AG04449 (cell line): ENCODE measurements at places on chromosomes 4 and X.

GRCh38 chrX:55619547-55619946, 3.7 kb upstream of the FOXR2 start:
- no peak for DNase-seq

DNA sequence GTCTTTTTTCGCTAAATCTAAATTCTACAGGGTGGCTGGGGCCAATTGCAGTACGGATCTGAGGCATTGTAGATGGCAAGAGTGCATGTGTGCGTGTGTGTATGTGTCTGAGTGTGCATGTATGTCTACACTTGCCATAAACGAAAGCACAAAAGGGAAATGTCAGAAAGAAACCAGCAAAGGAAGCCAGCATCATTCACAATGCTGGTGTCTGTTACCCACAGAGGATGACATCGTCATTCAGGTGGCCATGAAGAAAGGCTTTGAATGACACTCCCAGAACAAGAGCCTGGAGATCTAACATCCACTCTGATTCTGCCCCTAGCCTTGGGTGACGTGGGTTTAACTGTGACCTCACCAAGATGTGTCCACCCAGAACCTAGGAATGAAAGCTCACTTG, 124.6 kb downstream of the DHRSX start:
- DNase-seq: no peak

- DNase-seq: no peak
Measured at GRCh38 chr4:40629401-40630334, at the start of gene RBM47. Gene RBM47, minus strand, starts transcription at chr4:40629864. Its CDS starts 190,971 bp downstream, at chr4:40438893.

DNA sequence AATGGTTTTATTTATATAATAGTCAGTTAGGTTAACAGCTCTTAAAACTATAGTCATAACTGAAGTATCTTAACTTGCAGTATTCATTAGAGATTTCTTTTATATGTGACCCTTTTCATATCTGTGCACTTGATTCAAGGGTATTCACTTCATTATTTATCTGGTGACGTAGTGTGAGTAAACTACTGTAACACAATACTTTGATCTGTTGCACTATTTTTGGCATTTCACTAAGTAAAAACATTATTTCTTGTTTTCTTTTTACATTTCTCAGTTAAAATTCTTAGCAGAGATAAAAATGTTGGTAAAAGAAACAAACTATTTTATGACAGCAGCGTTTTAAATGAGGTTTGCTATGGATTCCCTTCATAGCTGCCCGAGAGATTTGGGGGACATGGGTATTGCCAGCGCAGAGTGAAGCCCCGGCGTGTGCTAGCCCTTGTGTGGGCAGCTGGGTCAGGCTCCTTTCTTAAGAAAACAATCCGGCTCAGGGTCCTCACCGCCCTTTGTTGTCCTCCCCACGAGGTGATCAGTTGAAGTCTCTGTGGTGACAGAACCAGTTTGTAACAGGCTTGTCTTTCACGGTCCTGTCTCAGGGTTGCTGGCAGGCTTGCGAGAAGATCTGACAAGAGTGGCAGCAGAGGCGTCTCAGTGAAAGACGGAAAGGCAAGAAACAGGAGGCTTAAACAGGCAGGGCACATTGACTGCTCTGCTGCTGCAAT, 293.4 kb downstream of the BMPR1B start:
- no peak for DNase-seq

DNA sequence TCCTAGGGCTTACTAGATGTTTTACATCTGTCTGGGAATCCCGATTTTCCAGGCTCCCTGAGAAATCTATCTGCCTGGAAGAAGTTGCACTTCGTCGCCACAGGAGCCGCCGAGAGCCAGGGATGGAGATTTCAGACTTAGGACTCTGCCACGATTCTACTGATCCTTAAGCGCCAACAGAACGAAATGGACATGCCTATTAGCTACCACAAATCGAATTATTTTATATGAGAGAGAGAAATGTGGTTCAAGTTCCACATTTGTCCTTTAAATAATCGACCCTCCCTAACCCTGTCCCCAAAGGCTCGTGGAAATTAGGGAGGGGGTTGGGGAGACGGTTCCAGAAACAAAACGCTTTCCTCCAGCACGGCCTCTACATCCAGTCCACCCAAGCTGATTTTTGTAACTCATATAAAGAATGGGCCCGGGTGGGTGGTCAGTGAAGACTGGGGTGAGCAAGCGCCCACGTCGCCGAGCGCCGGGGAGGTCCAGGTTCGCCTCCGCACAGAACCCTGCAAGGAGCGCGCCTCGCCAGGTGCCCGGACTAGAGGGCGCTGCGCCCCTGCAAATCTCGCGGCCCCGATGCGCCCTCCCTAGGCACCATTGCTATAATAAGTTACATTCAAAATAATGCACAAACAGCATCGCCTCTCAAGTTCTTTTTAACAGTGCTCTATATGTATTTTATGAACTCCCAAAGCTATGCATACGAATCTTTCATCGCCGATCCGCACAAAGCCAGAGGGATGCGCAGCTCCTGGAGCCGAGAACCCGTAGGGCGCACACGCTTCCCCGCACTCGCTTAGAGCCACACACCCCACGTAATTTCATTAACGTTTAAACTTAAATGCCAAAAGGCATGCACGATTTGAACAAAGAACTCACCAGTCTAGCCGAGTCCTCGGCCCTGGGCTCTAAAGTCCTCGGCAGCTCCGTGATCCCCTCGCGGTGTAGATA, 2.1 kb upstream of the FAT1 start:
- DNase-seq: no peak

DNA sequence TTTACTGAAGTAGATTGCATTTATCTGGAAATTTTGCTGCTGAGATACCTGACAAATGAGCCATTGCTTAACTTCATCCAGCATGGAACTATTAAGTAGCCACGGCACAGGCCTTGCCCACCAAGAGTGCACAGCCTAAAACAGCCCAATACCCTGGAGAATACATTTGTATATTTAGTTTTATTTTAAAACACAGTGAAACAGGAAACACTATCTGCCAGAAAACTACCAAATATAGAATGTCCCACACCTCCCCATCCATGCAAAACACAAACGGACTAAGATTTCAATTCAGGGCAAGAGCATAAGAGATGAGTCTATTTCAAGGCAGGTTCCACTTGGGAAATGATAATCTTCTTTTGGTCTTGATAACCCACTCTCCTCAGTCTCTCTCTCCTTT, 57.1 kb downstream of the MAML3 start:
- DNase-seq: no peak

- DNase-seq: no peak
Measured at GRCh38 chr4:36198068-36198808, 46.1 kb downstream of the ARAP2 start.

GRCh38 chr4:16617011-16617410, 281.4 kb downstream of the LDB2 start:
- DNase-seq: no peak

DNA sequence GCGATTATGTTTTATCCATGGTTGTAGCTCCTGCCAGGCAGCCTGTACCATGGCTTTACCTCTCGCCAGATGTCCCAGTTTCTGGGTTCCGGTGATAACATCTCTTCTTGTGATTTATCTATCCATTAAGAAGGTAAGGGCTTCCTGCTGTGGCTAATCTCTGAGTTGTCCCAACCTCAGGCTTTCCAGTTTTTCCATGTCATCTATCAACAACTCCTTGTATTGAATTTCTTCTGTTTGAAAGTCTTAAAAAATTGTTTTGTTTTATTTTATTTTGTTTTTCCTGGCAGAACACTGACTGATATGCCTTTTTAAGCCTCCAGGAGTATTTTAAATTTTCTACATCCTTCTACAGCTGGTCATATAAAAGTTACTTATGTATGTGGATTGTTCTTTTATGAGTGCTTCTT, 241.9 kb downstream of the ANTXR2 start:
- no peak for DNase-seq

GRCh38 chrX:47850901-47851300, 14.2 kb downstream of the ZNF81 start:
- no peak for DNase-seq

GRCh38 chr4:107065201-107065600, 29.1 kb upstream of the DKK2 start:
- DNase-seq: no peak

DNA sequence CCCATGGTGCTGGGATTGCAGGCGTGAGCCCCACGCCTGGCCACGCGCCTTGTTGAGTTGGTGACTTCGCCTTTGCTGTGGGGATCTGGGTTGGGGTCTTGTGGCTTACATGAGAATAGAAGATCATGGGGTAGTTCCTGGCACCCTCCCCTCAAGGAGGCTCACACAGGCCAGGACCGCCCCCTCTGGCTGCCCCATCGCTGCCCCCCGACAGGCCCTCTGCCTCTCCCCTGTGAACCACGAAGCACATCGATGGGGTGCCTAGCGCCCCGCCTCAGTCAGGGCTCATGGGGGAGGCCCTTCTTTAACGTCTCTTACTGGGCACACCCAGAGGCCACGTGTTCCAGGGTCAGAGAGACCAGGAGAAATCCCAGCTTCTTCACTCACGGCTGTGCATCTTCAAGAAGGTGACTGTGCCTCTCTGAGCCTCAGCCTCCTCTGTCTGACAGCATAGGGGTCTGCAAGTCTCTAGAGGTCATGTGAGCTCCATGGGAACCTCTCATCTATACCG, 23.6 kb upstream of the SPON2 start:
- no peak for DNase-seq

DNA sequence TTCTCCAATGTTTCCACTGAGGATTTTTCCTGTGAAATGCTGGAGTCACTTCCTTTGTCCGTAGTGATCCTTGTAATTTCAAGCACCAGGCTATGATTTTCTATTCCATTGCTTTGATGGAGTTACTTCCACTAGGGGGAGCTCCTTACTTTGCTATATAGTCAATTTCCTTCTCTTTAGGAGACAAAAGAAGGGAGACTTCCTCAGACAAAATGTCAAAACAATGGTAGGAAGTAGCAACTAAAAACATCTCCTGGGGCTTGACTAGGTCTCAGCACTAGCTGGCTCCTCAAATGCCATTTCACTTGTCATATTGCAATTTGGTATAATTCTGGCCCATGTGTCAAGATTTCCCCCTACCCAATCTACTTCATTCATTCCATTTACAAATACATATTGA, 24.1 kb downstream of the ZCCHC12 start:
- DNase-seq: no peak

DNA sequence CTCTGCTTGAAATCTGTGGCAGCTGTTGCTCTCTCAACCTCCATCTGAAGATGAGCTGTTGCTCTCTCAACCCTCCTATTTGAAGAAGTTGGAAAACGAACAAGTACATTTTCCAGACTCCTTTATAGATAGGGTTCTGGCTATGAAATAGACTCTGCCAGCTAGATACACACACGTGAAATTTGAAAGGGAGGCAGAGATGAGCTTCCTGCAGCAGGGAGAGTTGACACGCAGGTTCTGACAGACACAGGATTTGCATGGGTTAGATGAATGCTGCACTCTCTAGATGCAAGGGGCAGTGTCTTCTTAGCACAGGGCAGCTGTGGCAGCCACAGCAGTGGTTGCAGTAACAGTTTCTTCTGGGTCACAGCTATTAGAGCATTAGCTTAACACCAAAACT, 8.0 kb upstream of the PYURF start:
- DNase-seq: no peak

GRCh38 chr4:99352602-99353537, at the start of gene ADH1C:
Gene ADH1C, minus strand, starts transcription at chr4:99352746. Its CDS starts 71 bp downstream, at chr4:99352675.
- DNase-seq: no peak

- DNase-seq: no peak
Measured at GRCh38 chr4:153126137-153126536, 78.1 kb upstream of the TRIM2 start.

DNA sequence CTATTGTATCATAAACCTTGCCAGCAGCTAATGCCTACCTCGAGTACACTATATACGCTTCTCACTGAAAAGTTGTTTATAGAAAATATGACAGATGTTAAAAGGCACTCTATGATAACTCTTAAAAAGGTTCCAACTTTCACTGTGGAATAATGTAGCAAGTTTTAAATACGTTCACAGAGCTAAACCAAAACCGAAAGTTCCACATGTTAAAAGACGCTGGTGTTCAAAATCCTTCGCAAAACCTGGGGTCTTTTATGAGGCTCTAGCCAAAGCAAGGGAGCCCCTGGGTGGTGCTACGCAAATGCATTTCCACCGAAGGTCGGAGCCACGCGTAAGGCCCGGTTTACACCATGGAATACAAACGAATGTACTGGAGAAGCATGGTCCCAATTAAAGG, 103.7 kb upstream of the TENM3 start:
- DNase-seq: no peak

- no peak for DNase-seq
Measured at GRCh38 chr4:44661940-44662622, 10.7 kb upstream of the YIPF7 start.

DNA sequence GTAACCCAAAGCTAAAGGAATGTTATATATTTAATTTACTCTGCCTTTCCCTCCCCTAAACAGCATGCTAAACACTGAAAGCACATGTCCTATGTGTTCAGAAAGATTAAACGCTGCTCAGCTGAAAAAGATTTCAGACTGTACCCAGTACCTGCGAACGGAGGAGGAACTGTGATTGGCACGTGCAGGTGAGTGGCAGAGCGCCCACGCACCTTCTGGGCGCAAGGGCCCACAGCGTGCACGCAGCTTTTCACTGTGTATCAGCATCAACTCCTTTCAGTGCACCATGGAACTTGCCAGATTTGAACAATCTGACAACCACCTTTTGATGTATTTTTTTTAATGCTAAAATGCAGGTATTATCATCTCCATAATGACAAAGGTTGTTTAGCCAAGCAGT, 87.7 kb downstream of the RFC1 start:
- DNase-seq: no peak

DNA sequence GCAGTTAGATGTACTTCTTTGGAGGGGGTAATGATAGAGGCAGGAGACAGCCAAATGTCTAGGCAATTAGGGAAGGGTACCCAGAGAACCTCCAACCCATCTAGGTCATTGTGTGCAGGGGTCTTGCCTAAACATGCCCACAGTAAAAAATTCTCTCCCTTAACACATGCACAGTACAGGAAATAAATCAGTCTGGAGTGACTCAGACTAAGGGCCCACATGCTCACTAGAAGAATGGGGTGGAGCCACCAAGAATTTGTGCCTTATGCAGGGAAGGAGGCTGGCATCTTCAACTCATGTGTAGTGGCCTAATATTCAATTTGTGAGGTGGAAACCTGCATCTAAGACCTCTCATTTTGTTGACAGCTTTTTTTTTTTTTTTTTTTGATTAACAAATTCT, 945.3 kb upstream of the GRIA3 start:
- no peak for DNase-seq

DNA sequence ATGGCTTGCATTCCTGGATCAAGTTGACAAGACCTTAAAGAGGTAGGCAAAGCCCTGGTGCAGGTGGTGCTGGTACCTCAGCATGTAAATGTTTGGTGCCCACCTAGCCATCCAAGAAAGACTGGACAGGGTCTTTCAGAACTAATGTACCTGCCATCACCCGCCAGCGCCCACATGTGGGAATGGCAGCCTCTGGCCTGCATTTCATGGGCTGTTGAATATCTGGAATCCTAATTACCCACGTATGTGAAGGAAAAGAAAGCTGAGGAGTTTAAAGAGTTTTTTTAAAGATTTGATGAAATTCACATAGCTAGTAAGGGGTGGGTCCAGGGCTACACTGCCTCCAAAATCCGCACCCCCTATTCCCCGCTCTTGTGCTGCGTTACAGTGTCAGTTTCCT, 8.6 kb upstream of the CCDC149 start:
- no peak for DNase-seq

DNA sequence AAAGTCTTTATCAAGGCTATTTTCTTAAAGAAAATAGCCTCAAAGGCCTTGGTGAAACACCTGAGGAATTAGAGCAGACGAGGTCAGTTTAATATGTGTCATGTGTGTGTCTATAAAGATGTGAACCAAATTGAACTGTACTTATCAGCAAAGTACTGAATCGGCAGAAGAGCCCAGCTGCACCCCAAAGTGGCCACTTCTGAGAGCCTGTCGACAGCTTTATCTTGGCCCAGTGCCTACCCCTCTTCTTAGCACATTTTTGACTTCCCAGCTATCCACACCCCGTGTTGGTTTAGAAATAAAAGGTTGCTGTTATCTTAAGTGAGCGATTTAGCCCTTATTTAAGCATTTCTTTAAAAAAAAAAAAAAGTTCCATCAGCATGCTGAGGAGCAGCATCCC, 329.7 kb downstream of the FBXW7 start:
- no peak for DNase-seq
